Esophagus muscularis mucosa (tissue), 4 donors: ENCODE measurements at places on chromosomes 6 and 20. TPM values are rescaled to one million over a fixed set of nuclear protein-coding genes. Genes with fewer than 3 reads are reported as not detected.
A peak's percentile ranks its signal among the peaks of the same experiment; 100 is the strongest.

GRCh38 chr6:87408721-87409155 is 966 bp downstream of the CFAP206 start:
- no peaks in the 10 kb centered on the region for H3K36me3 ChIP-seq
- peak overlapping the region; percentile 77 for H3K27ac ChIP-seq
- DNase-seq = no peak
- H3K27me3 ChIP-seq = no peaks in the 10 kb centered on the region
- H3K4me3 ChIP-seq = peak overlapping the region; percentile 89
- peaks cover 4% of the 10 kb centered on the region for H3K4me1 ChIP-seq

DNA sequence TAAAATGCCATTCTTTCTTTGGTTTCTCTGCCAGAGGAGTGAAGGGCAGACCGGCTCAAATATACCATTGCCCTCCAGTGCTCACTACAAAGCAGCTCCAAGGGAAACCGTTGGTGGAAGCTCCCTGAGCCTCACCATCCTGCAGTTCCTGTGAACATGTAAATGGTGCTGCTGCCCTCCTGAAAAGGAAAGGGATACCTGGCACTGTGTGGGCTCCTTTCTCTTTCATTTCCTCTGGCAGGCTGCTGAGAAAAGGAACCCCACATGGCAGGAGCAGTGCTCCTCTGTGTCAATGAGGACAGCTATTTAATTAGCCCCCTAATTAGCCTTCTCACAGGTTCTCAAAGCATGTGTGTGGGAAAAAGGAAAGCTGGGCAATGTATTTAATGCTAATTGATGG is 142.5 kb downstream of the KLHL32 start:
- DNase-seq = no peak
- H3K27me3 ChIP-seq = peaks cover 4% of the 10 kb centered on the region
- H3K36me3 ChIP-seq = no peaks in the 10 kb centered on the region
- H3K4me3 ChIP-seq = no peak overlapping the region
- no peak overlapping the region for H3K27ac ChIP-seq
- no peaks in the 10 kb centered on the region for H3K4me1 ChIP-seq

- no peak overlapping the region for H3K27ac ChIP-seq
- H3K4me3 ChIP-seq = no peak overlapping the region
- no peaks in the 10 kb centered on the region for H3K36me3 ChIP-seq
- peak; percentile 53 for DNase-seq
- H3K4me1 ChIP-seq = no peaks in the 10 kb centered on the region
- no peaks in the 10 kb centered on the region for H3K27me3 ChIP-seq
Observed at GRCh38 chr20:1663917-1664316, 6.3 kb upstream of the SIRPG start.

- peaks cover 75% of the 10 kb centered on the region for H3K4me1 ChIP-seq
- no peaks in the 10 kb centered on the region for H3K36me3 ChIP-seq
- no peak for DNase-seq
- peak overlapping the region; percentile 49 for H3K4me3 ChIP-seq
Observed at GRCh38 chr6:10586302-10586701, 65.2 kb downstream of the GCNT2 start.

GRCh38 chr6:158502263-158502950 is 57.5 kb upstream of the TMEM181 start:
- no peak overlapping the region for H3K4me3 ChIP-seq
- no peak overlapping the region for H3K27ac ChIP-seq
- peaks cover 44% of the 10 kb centered on the region for H3K36me3 ChIP-seq
- H3K4me1 ChIP-seq = no peaks in the 10 kb centered on the region

DNA sequence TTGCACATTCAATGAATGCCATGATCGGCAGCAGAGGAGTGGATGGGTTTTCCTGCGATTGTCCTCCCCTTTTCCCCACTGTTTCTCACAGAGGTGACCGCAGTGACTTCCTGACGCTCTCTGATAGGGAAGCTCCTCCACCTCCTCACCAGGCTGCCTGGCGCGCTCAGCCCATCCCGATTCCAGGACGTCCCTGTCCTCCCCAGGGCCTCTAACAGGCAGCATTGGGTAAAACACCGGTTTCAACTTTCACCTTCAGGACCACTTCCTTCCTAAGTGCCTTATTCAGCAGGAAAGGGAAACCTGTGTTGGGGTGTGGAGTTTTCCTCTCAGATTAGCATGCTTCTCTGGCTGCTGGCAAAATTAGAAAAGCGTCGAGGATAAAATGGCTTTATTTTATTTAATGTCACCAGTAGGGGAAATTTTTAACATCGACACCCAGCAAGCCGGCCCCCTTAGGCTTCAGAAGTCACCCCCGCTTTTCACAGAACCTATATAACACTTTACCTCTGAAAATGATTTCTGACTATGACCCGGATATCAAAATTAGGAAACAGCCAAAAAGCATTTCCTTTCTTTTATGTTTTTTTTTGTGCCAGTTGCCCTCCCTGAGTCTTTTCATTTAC is 570.4 kb upstream of the GJE1 start:
- no peak for DNase-seq
- no peaks in the 10 kb centered on the region for H3K27me3 ChIP-seq
- H3K4me1 ChIP-seq = peaks cover 13% of the 10 kb centered on the region
- H3K36me3 ChIP-seq = no peaks in the 10 kb centered on the region
- peak overlapping the region; percentile 33 for H3K27ac ChIP-seq
- peak overlapping the region; percentile 33 for H3K4me3 ChIP-seq

DNA sequence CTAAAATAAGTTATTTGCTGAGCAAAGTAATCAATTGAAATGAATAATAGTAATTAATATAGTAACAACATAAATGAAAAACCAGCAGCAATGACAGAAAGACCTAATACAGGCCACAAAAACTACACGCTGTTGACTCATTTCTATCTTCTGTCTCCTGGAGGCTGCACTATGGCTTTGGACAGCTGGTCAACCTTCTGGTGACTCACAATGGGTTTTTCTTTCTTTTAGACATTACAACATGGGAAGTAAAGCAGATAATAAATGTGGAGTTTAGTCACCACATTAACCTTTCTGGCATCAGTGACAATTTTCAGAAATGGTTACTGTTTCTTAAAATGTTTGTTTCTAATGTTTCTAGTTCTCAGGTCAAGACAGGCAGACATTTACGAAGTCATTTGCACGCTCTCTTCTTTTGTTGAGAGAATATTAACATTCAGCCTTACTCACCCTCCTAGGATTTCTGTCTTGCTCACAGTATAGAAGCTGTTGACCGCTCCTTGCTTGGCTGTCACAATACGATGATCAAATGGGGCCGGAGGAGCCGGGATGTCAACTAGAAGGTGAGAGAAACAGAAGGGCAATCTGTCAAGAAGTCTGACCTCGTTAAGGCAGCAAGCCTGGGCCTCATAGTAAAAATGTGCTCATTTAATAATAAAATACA is 62.2 kb downstream of the MYLK4 start:
- H3K27ac ChIP-seq = no peak overlapping the region
- H3K36me3 ChIP-seq = no peaks in the 10 kb centered on the region
- DNase-seq = peak; percentile 74

The RIPK1 gene
- 34.3 TPM for total RNA-seq

The MYCT1 gene
- 12.1 TPM for total RNA-seq

The THEMIS gene
- total RNA-seq = 0.39 TPM

The LY6G6C gene
- not detected for total RNA-seq

The C20orf204 gene
- total RNA-seq = 0.23 TPM

The BEND3 gene
- 1.5 TPM for total RNA-seq
